Type B pancreatic cell (in vitro differentiated cells): ENCODE measurements at places on chromosomes 2 and 18. TPM values are rescaled to one million over a fixed set of nuclear protein-coding genes. Genes with fewer than 3 reads are reported as not detected.

DNA sequence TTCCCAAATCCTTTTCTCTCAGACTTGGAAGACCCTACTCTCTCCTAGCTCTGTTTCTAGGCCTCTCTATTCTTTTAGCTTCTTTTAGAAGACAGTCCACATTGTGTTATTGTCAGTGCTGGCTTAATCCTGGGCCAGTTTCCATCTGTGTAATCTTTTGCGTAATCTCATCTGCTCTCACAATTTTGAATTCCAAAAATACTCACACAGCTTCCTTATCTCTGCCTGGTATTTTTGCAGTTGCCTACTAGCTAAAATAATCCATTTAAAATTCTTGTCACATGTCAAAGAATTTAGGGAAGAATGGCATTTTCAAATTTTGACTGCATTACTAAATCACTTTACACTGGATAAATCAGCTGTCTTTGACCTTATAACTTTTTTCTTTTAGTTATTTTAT is 200.6 kb upstream of the MEX3C start:
- no peak for DNase-seq

Gene CYP26B1
- total RNA-seq = 5.4 and 23.6 TPM in 2 replicates

Gene NPHP1
- total RNA-seq = 2.9 and 8.2 TPM in 2 replicates

Gene CPO
- 0.24 and 0.51 TPM in 2 replicates for total RNA-seq

DNA sequence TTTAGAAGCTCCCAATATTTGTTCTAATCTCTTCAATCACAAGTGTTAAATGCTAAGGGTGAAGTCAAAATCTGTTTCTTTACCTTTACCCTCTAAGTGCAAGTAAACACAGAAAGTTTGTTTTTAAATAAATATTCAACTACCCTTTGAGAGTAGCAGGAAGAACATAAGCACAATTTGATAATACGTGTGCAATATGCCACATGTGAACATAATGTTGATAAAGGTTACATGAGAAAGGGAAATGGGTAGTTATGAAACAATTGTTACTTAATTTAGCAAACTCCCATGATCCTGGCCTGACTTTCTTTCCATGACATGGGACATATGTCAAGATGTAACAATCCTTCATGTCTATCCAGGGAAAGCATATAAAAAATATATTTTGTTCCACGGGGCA is 7.1 kb downstream of the SPRED2 start:
- DNase-seq = no peak

GRCh38 chr18:46273861-46274260 is 169.7 kb downstream of the HAUS1 start:
- no peak for DNase-seq

Gene CD207
- total RNA-seq = not detected in 2 replicates

DNA sequence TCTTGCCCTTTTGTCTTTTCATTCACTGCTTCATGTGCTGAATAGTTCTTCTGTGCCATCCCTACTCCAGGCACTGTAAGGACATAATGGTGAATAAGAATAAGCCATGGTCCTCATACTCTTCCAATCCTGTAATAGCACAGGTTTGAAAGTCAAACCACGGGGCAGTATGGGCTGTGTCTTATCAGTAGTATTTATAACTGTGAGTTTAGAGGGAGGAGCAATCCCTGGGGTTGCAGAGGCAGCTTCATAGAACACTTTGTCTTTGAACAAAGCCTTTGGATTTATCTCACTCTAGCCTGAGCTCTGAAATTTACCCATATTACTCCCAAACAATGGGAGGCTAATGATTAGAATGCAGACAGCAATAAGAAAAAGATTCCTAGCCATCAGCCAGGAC is 30.2 kb upstream of the ALK start:
- no peak for DNase-seq

- DNase-seq = no peak
Measured at GRCh38 chr2:152743002-152743401, 24.6 kb downstream of the ARL6IP6 start.

Gene SCN2A
- total RNA-seq = 0.92 and 1.1 TPM in 2 replicates

- DNase-seq = no peak
Measured at GRCh38 chr18:77716282-77716681, 466.6 kb downstream of the GALR1 start.

Gene FBXO48
- total RNA-seq = 1.00 and 2.0 TPM in 2 replicates

Gene PDIA6
- total RNA-seq = 208 and 281 TPM in 2 replicates

DNA sequence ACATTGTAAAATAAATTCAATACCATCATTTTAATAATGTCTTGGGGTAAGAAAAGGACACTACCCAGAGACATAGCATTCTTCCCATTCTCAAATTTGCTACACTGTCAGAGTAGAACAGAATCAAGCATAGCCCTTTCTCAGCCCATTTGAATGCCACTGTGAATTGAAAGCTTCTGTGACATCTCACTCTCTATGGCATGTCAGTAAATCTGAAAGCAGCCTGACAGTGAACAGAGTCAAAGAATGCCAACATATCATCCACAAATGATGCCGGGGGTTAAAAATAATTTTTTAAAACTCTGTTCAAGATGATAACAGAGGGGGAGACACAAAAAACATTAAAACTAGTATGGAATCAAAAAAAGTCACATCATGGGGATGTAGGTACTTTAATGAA is 17.6 kb downstream of the SUCLG1 start:
- DNase-seq = no peak

Gene DES
- 1.4 and 9.3 TPM in 2 replicates for total RNA-seq

Gene ALLC
- not detected in 2 replicates for total RNA-seq

Gene CNRIP1
- total RNA-seq = 0.36 and 15.0 TPM in 2 replicates

DNA sequence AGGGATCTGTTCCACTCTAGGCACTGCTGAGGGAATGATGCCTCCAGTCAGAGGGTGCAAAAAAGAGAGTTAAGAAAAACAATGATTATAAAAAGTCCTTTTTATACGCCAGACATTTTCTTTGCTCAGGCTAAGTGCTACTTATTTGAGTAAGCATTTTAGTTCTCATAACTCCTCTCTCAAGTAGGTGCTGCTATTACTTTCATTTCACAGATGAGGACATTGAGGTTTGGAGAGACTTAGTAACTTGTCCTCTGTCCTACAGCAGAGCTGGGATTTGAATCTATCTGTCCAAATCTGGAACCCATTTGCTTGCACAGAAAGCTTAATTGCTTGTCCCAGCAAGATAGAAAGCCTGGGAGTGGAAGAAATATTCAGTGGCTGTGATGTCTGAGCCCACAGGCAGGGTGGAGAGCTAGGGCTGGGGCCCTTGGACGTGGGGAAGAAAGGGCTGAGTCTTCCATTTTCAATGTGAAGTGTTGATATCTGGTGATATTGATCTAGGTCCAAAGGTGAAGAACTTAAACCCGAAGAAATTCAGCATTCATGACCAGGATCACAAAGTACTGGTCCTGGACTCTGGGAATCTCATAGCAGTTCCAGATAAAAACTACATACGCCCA is 5.8 kb downstream of the IL37 start:
- no peak for DNase-seq

DNA sequence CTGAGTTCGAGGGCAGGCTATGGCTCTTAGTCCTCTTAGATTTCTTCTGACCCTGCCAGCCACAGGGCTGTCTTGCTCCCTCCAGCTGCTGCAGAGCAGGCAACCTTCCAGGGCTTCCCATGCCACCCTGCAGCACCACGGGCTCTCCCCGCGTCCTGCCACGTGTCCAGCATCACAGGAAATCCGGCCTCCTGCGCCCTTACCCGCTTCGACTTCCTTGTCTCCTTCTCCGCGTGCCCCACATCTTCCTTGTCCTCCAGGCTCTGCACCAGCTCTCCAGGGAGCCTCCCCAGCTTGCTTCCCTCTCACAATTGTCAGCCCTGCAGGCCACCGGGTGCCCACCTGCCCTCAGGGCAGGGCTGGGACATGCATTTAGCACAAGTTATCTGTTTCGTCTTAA is 253.5 kb downstream of the DCDC2C start:
- DNase-seq = no peak

GRCh38 chr2:158914731-158915130 is 53.7 kb upstream of the TANC1 start:
- DNase-seq = no peak

DNA sequence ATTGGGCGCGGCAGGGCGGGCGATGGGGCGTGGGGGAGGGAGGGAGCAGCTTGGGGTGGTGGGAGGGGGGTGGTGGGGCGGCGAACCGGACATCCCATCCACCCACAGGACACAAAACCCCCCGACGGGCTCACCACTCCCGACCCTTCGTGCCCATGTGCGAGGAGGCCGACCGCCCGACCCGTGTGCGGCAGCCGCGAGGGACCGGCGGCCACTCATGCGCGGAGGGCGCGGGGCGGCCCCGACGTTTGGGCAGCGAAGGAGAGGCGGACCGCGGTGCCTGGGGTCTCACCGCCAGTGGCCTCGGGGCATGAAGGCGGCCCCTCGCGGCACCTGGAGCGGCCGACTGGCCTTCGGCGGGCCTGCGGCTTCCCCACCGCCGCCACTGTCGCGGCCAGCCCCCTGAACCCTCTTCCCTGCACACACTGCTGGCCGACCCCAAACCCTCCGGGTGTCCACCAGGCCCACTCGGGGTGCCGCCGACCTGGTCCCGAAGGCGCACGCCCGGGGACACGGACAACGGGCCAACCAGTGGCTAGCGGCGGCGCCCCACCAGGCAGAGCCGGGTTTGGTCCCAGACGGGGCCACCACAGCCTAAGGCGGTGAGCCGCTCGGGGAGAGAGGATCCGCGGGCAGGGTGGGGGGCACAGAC is 94.6 kb upstream of the ANKRD30BL start:
- no peak for DNase-seq

- DNase-seq = no peak
Measured at GRCh38 chr2:203209538-203209937, 29.3 kb upstream of the CYP20A1 start.

DNA sequence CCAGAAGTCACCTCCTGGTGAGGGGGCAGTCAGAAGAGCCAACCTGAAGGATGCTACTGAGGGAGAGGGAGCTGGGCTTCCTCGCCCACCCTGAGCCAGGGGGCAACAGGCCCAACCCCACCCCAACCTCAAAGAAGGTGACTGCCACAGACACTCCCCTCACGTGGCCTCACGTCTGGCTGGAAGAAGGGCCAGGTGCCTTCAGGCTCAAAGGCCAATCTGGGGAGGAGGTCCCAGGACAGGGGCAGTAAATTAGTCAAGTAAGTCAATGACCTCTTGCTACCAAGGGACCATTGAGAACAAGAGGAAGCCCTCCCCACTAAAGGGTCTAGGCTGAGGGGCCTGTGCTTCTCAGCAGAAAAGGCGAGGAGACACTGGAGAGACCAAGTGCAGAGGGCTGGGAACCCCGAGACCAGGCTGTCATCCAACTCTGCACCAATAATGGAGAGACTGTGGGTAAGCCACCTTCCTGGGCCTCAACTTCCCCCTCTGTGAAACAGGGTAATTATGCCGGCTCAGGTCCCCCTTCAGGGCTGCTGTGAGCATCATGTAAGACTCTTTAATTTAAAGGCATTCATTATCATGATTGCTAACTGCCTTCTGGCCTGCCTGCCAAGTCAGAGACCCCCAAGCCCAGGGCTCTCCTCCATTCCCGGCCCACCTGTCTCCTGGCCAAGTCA is 20.2 kb upstream of the TNS1 start:
- peak; percentile 52 for DNase-seq

- DNase-seq = no peak
Measured at GRCh38 chr2:105449076-105449475, 50.2 kb upstream of the FHL2 start.

GRCh38 chr18:11839556-11839955 is 11.7 kb upstream of the CHMP1B start:
- no peak for DNase-seq

DNA sequence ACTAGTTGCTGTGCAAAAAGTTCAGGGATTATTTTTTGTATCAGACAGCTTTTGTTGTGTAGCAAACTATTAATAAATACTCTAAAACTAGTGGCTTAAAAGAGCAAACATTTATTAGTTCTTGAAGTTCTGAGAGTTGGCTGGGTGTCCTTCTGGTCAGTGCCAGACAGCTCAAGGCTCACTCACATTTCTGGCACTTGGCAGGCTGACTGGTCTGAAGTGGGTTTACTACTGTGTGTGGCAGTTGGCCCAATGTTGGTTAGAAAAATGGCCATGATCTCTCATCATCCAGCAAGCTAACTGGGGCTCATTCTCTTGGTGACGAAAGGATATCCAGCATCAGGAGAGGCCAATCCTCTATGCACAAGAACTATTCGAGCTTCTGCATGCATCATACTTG is 71.4 kb upstream of the ZNF385B start:
- DNase-seq = no peak

Gene VIT
- 1.2 and 1.4 TPM in 2 replicates for total RNA-seq

GRCh38 chr2:64426183-64426952 is 27.6 kb upstream of the LGALSL start:
- DNase-seq = no peak

GRCh38 chr2:240338274-240338673 is 97.2 kb upstream of the GPC1 start:
- peak; percentile 27 for DNase-seq

Gene BABAM2
- 26.1 and 30.4 TPM in 2 replicates for total RNA-seq

- DNase-seq = no peak
Measured at GRCh38 chr2:35454966-35455638, 900.5 kb upstream of the CRIM1 start.

DNA sequence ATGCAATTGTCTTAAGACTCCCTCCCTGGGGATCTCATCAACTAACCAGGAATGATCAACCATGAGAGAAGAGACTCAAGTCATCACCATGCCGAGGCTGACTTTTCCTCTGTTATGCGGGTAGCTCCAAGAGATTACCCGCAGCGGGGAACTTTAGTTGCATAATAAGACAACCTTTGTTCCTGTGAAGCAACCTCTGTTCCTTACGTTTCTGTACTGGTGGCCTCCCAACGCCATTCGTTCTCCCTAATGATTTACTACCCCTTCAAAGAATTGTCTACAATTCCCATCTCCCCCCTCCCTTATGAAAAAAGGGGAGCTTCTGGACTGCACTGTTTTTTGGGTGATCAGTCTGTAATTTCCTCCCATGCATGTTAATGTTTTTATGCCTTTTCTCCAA is 66.1 kb upstream of the LRPPRC start:
- no peak for DNase-seq

GRCh38 chr2:114259389-114259788 is 183.1 kb upstream of the DPP10 start:
- no peak for DNase-seq

DNA sequence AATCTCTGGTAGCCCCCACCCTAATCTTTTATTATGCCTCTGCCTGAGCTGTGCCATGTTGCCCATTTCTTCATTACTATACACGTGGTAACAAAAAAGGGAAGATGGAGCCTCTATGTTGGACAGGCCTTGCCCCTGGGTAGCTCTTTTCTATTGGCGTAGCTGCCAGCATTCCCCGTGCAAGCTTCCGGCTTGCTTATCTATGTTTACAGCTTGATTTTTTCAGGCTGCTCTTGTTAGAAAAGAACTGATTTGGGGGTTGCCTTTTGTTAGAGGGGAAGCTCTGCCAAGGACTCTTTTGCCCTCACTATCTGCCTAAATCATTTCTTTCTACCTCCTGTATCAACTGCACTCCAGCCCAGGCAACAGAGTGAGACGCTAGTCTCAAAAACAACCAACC is 45.5 kb upstream of the ZSWIM2 start:
- no peak for DNase-seq

Gene ARL5A
- 39.3 and 56.0 TPM in 2 replicates for total RNA-seq

Gene SEC11C
- 70.5 and 101 TPM in 2 replicates for total RNA-seq

DNA sequence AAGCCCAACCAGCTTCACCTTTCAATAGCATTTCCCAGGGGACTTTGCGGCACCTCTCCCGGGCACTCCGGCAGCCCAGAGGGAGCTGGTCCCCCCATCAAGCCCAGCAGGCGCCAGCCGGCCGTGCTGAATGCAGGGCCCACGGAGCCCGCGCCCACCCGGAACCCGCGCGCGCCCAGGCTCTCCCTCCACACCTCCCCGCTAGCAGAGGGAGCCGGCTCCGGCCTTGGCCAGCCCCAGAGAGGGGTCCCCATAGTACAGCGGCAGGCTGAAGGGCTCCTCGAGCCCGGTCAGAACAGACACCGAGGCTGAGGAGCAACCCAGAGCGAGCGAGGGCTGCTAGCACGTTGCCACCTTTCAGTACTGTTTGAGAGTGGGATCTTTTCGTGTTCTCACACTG is 300.8 kb downstream of the DSEL start:
- DNase-seq = no peak

Gene TRIM43
- total RNA-seq = not detected in 2 replicates
